ENCODE measurements at places on chromosomes 5 and 9. TPM values are rescaled to one million over a fixed set of nuclear protein-coding genes. Genes with fewer than 3 reads are reported as not detected.

The ZNF879 gene
- 0.76 TPM for polyA plus RNA-seq

GRCh38 chr9:91954841-91955471 is 4.9 kb upstream of the ROR2 start:
- DNase-seq = peak; percentile 79

- DNase-seq = no peak
Measured at GRCh38 chr5:1523480-1523792, 324 bp downstream of the LPCAT1 start.

- DNase-seq = no peak
Measured at GRCh38 chr5:40976041-40976440, 66.7 kb downstream of the C7 start.

The BAAT gene
- polyA plus RNA-seq = 0.19 TPM

DNA sequence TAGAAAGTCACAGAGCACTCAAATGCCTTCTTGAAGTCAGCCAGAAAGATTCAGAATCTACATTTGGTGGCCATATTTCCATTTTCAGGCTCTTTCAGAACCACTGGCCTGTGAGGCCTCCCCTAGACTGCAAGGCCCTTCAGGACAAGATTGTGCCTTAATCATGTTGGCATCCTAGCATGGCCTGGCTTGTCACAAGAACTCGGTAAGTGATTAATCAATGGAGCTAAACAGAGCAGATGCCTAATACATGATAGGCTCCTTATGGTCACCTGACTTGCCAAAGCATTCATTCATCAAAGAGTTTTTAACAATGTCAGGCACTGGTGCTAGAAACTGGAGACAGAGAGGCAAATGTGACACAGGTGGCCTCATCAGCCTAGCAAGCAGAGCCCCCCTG is 70.3 kb downstream of the PGM5 start:
- DNase-seq = no peak

GRCh38 chr5:95448789-95449188 is 57.6 kb downstream of the FAM81B start:
- no peak for DNase-seq

GRCh38 chr9:133160742-133161546 is 2.8 kb downstream of the GBGT1 start:
- no peak for DNase-seq

GRCh38 chr9:72155301-72155700 is 6.1 kb downstream of the GDA start:
- no peak for DNase-seq

The GHR gene
- polyA plus RNA-seq = 0.20 TPM

The NRARP gene
- 3.9 TPM for polyA plus RNA-seq

GRCh38 chr5:143398451-143399237 is 4.8 kb downstream of the NR3C1 start:
- no peak for DNase-seq

The PCDHGC3 gene
- 246 TPM for polyA plus RNA-seq

Measured in brain (organoid and tissue), 16 donors.